ENCODE measurements at places on chromosomes 3 and 15. TPM values are rescaled to one million over a fixed set of nuclear protein-coding genes. Genes with fewer than 3 reads are reported as not detected.

DNA sequence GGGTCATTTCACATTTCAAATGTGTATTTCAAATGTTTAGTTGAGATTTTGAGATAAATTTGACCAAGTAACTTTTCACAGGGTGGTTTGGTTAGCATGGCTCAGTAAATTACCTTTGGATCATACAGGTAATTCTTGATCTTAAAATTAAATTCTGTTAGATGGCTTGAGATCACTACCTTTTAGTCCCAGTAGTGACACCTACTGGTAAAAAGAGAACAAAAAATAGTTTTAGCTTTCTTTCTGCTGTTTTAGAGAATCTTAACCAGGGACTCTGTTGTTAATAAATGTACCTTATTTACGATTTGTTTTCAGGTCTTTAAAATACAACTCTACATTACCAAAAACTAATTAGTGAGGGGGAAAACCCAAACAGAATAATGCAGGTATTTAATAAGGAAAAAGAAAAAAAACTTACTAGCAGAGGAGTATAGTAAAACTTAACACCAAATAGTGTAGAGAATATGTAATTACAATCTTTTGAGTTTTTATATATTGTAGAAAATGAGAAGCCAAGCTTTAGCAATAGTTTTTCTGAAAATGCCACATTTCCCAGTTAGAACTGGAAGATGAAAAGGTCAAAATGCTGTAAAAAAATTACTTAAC lies 620.3 kb upstream of the AGTR1 start:
- DNase-seq, result peak; percentile 47

GRCh38 chr15:62469478-62469873 lies 304.4 kb upstream of the C2CD4B start:
- DNase-seq, result no peak

CYP1A2 gene
- total RNA-seq, result not detected

DNA sequence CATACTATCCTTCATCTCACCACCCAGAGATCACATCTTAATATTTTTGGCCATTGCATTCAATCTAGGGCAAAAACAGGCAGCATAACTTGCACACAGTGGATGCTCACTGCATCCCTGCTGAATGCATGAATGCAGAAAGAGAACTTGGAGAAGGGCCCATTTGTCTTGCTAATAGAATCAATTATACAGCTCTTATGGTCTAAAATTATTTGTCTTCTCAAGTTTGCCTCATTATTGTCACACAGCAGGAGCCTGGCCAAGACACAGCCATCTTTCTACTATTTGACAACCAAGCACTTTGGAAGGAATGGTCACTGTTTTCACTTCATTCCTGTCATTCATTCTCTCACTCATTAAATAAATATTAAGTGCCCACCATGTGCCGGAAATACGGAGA lies 1.2 kb upstream of the ARHGEF26 start:
- no peak for DNase-seq

IL5RA gene
- total RNA-seq, result not detected

GRCh38 chr3:25508901-25509300 lies 80.8 kb downstream of the RARB start:
- DNase-seq, result peak; percentile 84

DNA sequence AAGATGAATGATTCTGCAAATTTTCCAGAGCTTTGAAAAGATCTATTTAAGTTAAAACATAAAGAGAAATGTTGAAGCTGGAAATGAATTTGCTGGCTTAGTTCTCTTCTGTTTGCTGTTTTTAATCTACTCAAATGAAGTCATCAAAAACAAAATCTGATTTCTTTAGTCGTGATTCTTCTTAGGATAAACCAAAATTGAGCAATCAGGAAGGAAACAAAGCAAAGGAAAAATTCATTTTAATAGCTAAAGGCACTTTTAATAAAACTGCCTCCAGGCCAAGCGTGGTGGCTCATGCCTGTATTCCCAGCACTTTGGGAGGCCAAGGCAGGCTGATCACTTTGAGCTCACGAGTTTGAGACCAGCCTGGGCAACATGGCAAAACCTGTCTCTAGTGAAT lies 91.2 kb downstream of the DUT start:
- DNase-seq, result no peak

DNA sequence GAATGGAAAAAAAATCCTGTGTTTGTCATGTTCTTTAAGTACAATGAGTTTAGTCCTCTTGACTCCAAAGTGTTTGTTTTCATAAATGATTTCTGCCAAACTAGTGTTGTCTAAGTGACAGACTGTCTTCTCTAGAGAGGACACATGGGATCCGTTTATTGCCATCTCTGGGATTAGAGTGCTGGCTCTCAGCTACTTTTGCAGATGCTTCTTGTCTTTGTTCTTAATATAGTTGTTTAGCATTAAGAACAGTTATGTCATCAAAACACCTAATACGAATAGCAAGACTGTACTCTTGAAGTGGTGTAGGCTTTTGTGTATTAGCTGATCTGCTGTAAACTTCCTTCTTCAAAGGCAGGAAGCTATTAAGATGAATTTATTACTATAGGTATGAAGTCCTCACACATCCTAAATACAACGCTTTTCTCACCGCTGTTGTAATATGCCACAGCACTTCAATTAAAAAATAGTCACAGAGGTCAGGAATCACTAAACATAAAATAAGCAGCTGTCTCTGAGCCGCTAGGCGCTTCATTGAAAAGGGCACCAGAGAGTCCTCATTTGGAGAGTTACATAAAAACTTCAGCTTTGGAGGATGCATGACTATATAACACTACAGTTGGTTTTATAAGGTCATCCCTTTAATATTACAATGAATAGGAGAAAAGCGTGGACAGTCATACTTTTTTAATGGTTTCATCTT lies 128.3 kb upstream of the ZNF385D start:
- no peak for DNase-seq

DNA sequence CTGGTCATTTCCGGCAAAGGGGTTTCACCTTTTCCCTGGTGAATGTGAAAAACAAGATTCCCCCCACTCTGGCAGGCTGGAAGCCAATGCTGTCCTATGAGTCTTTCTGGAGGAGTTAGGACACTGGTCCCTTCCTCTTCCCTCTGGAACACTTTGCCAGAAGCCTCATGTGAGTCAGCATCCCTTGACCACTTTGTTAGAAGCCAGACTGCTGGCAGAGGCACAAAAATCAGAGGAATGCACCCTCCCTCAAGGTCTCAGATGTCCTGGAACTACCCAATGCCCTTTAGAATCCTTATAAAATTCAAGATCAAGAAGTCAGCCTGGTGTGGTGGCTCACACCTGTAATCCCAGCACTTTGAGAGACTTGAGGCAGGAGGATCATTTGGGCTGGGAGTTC lies 26.6 kb downstream of the ITGB5 start:
- peak; percentile 99 for DNase-seq

DNA sequence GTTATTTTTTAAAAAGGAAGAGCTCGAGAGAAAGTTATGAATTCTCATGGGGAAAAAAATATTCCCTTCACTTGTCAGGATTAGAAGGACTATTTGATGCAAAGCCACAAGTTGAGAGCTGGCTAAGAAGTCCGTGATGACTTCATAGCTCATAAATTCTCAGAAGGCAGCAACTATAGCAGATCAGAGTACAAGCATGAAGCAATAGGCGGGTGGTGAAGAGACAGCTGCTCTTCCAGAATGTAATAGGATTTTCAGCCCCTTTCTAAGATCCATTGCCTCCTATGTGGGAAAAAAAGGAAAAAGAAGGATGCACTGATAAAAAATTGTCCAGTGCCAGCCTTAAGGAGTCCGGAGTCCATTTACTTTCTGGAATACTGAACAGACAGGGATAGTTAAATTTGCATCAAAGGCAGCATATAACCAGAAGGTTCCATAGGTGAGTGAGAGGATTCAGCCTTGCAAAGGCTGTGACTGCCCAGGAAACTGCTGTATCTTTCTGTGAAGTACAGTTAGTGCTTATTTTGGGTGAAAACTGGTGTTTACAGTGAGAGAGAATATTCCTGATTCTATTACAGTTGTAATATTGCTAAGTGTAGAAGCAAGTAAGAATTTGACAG lies 929.5 kb upstream of the ALCAM start:
- peak; percentile 78 for DNase-seq

ZNF80 gene
- total RNA-seq, result not detected

EXD1 gene
- total RNA-seq, result not detected

ANKRD63 gene
- total RNA-seq, result not detected

DNA sequence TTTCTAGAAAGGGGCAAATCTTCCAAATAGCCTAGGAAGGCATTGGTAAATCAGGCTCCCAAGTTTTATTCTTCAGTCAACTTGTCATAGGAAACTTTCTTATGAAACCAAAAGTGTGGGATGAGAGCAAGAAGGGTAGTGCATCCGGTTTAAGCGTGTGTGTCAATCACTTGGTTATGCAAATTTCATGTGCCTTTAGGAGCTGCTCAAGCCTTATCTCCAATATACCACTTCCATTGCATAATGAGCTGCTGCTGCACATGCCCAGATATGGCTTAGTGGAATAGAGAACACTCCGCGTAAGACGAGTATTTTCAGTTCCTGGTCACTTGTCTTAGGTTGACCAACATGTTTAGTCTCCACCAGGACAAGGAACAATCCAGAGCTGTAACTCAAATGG lies 242.1 kb downstream of the CBLB start:
- DNase-seq, result no peak

- no peak for DNase-seq
Observed at GRCh38 chr3:128618398-128618726, 32.3 kb downstream of the RPN1 start.

SLC12A1 gene
- not detected for total RNA-seq

- DNase-seq, result no peak
Observed at GRCh38 chr3:71616571-71617021, 33.1 kb upstream of the FOXP1 start.

UROC1 gene
- 0.03 TPM for total RNA-seq

LCTL gene
- total RNA-seq, result 14.5 TPM

DNA sequence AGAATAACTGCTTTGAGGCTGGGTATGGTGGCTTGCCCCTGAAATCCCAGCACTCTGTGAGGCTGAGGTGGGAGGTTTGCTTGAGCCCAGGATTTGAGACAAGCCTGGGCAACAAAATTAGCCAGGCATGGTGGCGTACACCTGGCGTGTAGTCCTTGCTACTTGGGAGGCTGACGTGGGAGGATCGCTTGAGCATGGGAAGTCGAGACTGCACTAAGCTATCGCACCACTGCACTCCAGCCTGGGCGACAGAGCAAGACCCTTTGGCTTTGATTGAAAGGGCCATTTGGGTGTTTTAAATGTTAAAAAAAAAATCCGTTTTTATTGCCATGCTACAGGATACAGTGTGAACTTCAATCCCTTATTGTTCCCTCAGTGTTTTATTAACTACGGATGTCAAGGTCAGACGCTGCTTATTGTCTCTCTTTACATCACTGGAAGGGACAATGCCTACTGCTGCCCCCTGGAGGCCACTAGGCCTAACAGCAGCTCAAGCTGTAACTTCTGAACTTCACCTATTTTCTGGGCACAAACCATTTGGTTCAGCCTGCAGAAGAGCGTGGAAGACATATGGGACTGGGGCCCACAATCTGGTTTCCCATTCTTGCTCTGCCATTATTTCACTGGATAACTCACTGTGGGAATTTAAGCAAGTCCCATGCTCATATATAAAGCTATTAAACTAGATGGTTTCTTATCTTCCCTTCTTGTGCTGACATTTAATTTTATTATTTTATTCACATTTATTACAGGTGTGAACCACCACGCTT lies 15.3 kb upstream of the IREB2 start:
- peak; percentile 55 for DNase-seq

GRCh38 chr3:186044968-186045367 lies 63.9 kb downstream of the ETV5 start:
- DNase-seq, result no peak

RPLP1 gene
- 603 TPM for total RNA-seq

KCNAB1 gene
- total RNA-seq, result 2.4 TPM

DNA sequence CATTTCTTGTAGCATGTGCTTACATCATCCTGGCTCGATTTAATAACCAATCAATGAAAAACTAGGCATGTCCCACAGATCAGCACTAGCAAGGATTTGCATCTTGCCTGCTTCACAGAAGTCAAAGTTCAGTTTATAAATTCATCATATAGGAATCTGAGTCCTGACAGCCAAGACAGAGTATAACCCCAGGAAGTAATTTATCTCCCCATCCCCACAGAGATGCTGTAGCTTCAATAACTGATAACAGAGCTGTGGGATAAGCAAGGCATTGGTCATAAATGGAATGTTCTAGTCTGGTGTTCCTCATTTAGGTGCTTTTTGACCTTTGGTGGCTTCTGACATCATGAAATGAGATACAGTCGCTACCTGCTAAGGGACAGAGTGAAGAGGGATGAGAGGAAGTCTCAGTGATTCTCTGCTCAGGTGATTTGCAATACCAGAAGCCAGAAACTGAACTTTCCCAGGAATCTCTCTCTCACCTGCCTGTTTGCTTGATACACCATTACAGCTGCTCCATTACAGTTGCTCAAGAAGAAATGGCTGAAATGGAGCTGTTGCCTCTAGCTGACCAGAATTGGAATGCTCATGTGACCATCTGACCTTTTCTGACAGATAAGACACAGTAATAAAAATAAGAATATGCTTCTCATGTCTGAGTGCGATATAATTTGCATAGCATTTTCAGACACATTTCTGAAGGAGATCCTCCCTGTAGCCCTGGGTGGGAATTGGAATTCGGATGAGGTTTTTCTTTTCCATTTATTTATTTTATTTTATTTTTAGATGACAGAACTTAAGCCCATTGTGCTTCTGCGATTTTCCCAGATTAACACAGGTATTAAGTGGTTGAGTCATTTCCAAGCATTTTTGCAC lies 217.1 kb upstream of the KCNMB2 start:
- no peak for DNase-seq

Measured in HT1080 (cell line).